Right ventricle myocardium superior (tissue), 1 donor: ENCODE measurements at places on chromosomes 11 and 22. TPM values are rescaled to one million over a fixed set of nuclear protein-coding genes. Genes with fewer than 3 reads are reported as not detected.

Gene PTH
- total RNA-seq, result not detected

Gene IGSF22
- total RNA-seq, result 0.86 TPM

Gene IRAG1
- total RNA-seq, result 4.5 TPM

Gene MRGPRE
- total RNA-seq, result 0.16 TPM

Gene TEX54
- not detected for total RNA-seq

Gene CADM1
- 32.0 TPM for total RNA-seq

Gene NCAM1
- 226 TPM for total RNA-seq

Gene RFPL1
- total RNA-seq, result not detected

Gene TNNT3
- 35.7 TPM for total RNA-seq

Gene GAB4
- not detected for total RNA-seq

Gene CHRNA10
- total RNA-seq, result 1.6 TPM

Gene XKR3
- total RNA-seq, result not detected

Gene DAGLA
- total RNA-seq, result 4.2 TPM

Gene C22orf31
- total RNA-seq, result not detected

Gene SIK3
- 30.6 TPM for total RNA-seq

Gene NXPE1
- total RNA-seq, result not detected

Gene TENM4
- total RNA-seq, result 0.81 TPM

Gene FGF19
- not detected for total RNA-seq

Gene TRPM5
- not detected for total RNA-seq

Gene PANX3
- not detected for total RNA-seq

Gene SLC7A4
- 0.16 TPM for total RNA-seq

Gene OSM
- total RNA-seq, result 0.11 TPM

Gene C11orf91
- total RNA-seq, result not detected

Gene GAB2
- total RNA-seq, result 14.9 TPM

Gene HEPN1
- total RNA-seq, result not detected

Gene FDXACB1
- total RNA-seq, result 0.86 TPM

Gene SHANK2
- total RNA-seq, result 0.11 TPM

Gene GRM5
- total RNA-seq, result 0.13 TPM

Gene OR51B5
- not detected for total RNA-seq

Gene CNGA4
- not detected for total RNA-seq

Gene CCDC86
- total RNA-seq, result 8.4 TPM

Gene CEND1
- total RNA-seq, result 0.19 TPM

Gene SHISAL1
- total RNA-seq, result 1.3 TPM

Gene LYVE1
- 77.2 TPM for total RNA-seq

Gene RASSF10
- 0.22 TPM for total RNA-seq

Gene APOC3
- 0.46 TPM for total RNA-seq

Gene WT1
- 2.3 TPM for total RNA-seq

Gene ABCG4
- 1.5 TPM for total RNA-seq

Gene KRTAP5-9
- not detected for total RNA-seq

Gene SYT7
- 23.7 TPM for total RNA-seq

Gene OR51B2
- total RNA-seq, result not detected

Gene SOX6
- 15.8 TPM for total RNA-seq

Gene OR8A1
- total RNA-seq, result not detected

Gene PI4KA
- total RNA-seq, result 38.4 TPM

Gene DRD4
- not detected for total RNA-seq
